ENCODE measurements at places on chromosomes 2 and 18.
A peak's percentile ranks its signal among the peaks of the same experiment; 100 is the strongest.

DNA sequence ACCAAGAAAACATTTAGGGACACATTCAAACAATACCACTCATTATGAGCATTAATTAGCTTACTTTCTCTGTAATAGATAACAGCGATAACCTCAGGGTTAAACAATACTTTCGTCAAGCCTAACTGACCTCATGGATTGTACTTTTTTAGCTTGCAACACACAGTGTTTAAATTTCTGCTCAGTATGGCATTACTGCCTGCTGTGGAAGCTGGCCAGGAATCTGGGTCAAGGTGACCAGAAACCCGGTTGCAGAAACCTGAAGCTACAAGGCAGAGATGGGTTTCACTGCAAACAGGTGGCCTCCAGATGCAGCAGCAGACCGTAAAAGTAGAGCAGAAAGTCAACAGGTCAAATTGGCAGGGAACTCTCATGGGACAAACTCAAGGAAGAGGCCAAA, 123.8 kb upstream of the FHL2 start:
- no peak for DNase-seq

DNA sequence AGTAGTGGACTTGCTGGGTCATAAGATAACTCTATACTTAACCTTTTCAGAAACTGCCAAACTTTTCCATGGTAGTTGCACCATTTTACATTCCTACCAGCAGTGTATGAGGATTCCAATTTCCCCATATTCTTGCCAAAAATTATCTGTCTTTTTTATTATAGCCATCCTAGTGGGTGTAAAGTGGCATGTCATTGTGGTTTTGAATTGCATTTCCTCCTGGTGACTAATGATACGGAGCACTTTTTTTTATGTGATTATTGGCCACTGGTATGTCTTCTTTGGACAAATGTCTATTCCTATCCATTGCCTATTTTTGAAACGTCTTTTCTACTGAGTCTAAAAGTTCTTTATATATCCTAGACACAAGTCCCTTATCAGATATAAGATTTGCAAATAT, 44.3 kb downstream of the CACNB4 start:
- DNase-seq = no peak

GRCh38 chr2:133177196-133177595, 391.1 kb downstream of the NCKAP5 start:
- peak; percentile 30 for DNase-seq

DNA sequence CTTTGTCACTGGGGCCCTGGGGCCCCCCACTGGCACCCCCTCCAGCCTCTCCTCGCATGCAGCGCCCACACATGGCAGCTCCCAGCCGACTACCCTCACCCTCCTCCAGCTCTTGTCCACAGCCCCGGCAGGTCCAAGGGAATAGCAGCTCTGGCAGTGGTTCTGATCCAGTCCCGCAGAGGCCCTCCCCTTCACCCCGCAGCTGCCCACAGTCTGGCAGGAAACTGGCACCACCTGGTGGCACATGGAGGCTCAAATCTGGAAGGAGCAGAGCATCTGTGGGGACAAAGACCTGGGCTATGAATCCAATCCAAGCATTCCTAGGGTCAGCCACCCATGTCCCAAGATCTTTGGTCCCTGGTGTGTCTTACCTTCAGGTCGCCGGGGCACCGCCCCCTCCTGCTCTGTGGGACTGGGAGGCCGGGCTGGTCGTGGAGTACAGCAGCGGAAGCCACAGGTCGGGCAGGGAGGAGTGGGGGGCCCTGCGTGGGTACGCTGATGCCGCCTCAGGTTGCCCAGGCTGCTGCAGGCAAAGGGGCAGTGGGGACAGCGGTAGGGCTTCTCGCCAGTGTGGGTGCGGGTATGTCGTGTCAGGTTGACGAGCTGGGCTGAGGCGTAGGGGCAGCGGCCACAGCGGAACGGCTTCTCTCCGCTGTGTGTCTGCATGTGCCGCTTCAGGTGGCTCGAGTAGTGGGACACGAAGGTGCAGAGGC, 2.3 kb downstream of the ZNF513 start:
- peak; percentile 26 for DNase-seq

DNA sequence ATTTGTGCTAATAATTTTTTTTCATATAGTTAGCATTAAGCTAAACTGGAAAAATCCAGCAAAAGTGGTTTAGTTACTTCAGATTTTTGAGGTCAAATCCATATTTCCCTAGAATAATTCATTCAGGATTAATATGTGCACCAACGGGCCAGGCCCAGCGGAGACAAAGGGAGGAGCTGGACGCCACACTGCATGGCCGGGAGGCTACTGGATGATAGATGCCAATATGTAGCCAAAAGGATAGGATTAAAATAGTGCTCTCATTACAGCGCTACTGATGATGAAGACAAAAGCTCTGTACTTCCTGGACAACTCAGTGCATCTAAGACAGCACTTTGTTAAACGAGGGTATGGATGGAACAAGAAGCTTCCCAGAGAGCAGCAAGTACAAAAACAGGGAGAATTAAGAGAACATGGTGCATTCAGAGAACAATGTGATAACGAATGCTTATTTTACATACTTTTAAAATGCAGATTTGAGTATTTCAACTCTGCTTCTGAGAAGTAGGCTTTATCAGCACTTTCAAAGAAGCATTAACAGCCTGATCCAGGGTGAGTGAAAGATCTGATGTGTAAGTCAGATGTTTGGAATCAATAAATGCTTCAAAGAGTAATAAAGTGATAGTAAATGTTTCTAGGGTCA, 39.8 kb downstream of the PPP4R1 start:
- no peak for DNase-seq

DNA sequence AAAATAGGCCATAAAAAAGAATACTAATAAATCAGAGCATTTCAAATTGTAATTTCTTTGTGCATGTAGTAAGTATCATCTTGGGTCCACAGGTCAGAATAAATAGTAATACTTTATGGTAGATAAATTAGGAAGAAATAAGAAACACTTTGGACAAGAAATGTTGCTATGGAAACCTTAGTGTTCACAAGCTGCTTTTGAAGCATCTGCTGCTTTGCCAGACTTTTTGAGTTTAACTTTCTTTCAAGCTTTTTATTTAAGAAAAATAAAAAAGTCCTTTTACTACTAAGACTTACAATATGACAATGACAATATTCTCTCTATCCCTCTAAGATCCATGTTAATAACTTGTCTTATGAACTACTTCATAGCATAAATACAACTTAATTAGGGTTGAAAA, 690.7 kb upstream of the FSHR start:
- no peak for DNase-seq

DNA sequence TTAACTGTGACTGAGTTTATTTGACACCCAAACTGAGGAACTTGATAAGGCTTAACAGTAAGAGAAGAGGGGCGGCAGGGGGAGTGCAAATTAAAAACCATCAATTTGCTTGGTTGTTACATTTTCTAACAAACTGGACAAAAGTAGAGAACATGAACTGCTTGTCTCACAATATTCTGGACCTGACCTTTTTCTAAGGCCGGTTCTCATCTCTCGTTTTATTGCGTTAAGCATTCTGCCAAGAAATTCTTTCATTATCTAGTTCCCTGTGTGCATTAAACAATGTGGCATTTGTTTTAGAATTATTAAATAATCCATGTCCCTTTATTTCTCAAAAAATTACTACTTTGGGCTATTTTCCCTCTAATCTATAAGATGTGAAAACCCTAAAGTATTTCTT, 565.2 kb upstream of the PKDCC start:
- no peak for DNase-seq

DNA sequence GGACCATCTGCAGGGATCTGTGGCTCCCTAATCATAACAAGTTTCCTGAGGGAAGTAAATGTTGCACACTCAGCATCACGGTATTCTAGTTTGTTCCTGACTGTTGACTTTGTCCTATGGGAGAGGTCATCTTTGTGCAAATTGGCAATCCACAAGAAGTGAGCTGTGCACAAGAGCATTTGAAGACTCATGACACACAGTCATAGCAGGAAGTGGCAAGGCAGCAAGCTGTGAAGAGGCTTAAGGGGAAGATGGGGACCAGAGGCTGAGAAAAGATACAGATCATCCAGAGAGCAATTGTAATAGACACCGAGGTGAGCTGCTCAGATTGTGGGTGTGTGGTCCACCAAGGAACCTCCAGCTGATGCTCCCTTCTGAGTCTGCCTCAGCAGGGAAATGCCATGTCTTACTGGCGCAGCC, 2.7 kb downstream of the TNP1 start:
- DNase-seq = no peak

DNA sequence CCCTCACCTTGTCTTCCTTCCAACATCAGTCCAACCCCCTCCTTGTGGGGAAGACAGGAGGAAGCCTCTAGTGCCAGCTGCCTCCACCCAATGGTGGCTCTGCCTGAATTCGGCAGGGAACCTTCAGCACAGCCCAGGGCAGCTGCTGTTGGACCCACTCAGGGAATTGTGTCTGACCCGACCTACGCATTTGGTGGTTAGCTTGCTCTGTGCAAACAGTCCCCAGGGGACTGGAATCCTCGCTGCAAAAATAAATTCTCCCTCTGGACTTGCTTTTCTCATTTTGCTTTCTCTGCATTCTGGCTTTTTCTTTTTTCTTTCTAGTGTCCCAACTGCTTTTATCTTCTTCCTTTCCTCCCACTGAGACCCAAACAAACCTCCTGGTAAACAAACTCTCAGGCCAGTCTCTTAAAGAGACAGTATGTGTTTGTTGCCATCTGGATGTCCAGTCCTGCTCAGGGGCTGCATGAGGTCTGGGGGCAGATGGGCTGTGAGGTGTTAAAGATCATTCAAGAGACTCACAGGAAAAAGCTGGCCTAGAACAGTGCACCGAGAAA, 137.7 kb upstream of the HAAO start:
- DNase-seq = peak; percentile 69

DNA sequence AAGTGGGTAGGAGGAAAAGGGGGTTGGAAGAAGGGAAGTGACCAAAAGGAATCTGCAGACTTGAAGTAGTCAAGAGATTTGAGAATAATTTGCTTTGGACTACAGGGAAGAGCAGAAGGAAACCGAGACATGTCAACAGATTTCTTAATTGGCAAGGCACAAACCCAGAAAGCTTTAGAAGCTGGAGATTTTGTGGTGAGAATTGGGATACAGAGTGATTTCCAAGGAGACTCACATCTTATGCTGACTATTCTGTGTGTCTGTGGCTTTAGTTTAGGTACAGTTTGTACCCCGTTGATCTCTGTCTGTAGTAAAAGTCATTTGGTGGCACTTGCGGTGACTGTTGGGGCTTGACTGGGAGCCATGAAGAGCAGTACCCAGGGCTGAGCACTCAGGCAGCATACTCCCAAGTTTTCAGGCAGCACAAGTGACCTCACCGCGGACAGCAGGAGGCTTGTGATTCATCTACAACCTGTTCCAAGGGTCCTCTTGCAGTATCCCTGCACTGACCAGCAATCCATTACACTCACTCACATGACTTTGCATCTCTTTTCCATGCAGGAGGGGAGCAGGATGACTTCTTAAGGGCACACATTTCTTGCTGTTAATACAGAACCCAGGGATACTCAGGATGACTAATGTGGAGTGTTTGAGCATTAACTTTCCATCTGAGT, 97.1 kb upstream of the TNP1 start:
- DNase-seq = no peak

DNA sequence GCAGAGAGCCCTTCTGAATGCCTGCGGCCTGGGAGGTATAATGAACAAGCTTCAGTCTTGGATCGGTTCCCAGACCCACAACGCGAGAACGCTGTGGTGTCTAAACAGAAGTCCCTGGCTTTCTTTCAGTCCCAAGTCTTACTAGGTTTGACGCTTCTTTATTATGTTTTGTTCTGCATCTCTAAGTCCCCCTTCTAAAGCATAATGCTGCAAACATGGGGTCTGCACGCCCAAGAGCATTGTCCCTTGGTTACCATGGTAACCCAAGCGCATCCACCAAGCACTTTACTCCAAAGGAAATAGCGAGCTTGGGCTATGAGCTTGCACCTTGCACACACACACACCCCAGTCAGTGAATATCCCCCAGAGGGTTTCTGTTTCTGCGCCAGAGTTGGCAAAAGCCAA, 193.7 kb downstream of the INO80D start:
- DNase-seq = no peak

GRCh38 chr2:61911510-61911909, 6.0 kb downstream of the COMMD1 start:
- peak; percentile 36 for DNase-seq

- DNase-seq = no peak
Measured at GRCh38 chr2:177628831-177629230, 236.3 kb downstream of the AGPS start.

DNA sequence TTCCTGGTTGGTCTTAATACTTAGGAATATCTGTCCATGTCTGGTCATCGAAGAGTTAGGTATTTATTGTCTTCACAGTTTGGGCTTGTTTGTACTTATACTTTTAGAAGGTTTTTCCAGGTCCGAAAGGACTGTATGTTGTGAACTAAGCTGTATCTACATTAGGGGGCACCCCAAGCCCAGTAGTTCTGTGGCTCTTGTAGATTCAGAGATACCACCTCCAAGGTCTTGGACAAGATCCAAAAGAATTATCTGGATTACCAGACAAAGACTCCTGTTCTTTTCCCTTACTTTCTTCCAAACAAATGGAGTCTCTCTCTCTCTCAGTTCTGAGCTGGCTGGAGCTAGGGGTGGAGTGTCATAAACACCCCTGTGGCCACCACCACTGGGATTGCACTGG, 328.7 kb downstream of the ZNF804A start:
- peak; percentile 27 for DNase-seq

- no peak for DNase-seq
Measured at GRCh38 chr2:208006337-208006736, 19.0 kb downstream of the PLEKHM3 start.

DNA sequence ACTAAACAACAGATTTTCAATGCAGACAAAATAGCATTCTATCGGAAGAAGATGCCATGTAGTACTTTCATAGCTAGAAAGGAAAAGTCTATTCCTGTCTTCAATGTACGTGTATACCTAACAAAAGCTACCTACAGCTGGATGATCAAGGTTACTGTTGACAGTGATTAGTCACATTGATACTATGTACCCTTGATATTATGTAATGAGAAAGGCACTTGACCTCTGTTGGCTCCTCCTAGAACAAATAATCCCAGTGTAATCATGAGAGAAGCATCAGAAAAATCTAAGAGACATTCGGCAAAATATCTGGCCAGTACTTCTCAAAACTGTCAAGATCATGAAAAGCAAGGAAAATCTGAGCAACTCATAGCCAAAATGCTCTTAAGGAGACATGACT, 44.4 kb upstream of the LRRTM4 start:
- DNase-seq = no peak

- no peak for DNase-seq
Measured at GRCh38 chr2:151344906-151345305, 12.5 kb upstream of the TNFAIP6 start.

DNA sequence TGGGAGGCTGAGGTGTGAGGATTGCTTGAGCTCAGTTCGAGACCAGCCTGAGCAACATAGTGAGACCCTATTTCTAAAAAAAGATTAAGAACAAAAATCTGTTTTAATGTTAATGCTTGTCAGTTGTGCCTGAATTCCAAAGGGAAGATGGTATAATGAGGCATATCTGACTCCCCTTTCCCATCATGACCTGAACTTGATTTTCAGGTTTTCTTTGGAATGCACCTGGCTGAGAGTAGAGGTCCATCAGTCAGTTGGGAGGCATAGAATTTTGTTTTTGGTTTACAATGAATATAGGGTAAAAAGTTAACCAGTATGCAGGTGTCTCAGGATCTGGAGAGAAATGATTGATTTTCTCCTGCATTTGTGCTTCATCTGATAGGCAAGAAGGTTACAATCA, 20.4 kb downstream of the RPIA start:
- no peak for DNase-seq

GRCh38 chr2:1709335-1709605, 35.0 kb downstream of the PXDN start:
- DNase-seq = no peak

Measured in NCI-H82 (cell line).